Neural progenitor cell (in vitro differentiated cells): ENCODE measurements at places on chromosomes 7 and 10. TPM values are rescaled to one million over a fixed set of nuclear protein-coding genes. Genes with fewer than 3 reads are reported as not detected.

CPXM2 gene
- total RNA-seq: not detected in 2 replicates

ALDH18A1 gene
- total RNA-seq: 93.7 and 97.2 TPM in 2 replicates

OTUD1 gene
- 5.4 and 7.9 TPM in 2 replicates for total RNA-seq

MMP21 gene
- total RNA-seq: not detected in 2 replicates

NOLC1 gene
- total RNA-seq: 74.7 and 80.6 TPM in 2 replicates

ERLIN1 gene
- 31.2 and 35.7 TPM in 2 replicates for total RNA-seq

PLXNA4 gene
- total RNA-seq: 0.49 and 1.4 TPM in 2 replicates

SH2D4B gene
- total RNA-seq: 0.06 and 0.11 TPM in 2 replicates

CWF19L1 gene
- total RNA-seq: 35.5 and 36.2 TPM in 2 replicates

CPA2 gene
- 0.65 and 0.82 TPM in 2 replicates for total RNA-seq

C10orf90 gene
- not detected in 2 replicates for total RNA-seq

POLR1F gene
- 15.5 and 29.7 TPM in 2 replicates for total RNA-seq

GIMAP8 gene
- not detected in 2 replicates for total RNA-seq

PRXL2A gene
- total RNA-seq: 81.4 and 107 TPM in 2 replicates

FAM180A gene
- total RNA-seq: not detected in 2 replicates

OR9A2 gene
- not detected in 2 replicates for total RNA-seq

BICC1 gene
- 0.25 and 0.41 TPM in 2 replicates for total RNA-seq

TMEM26 gene
- not detected in 2 replicates for total RNA-seq

TSPAN15 gene
- 6.8 and 8.7 TPM in 2 replicates for total RNA-seq

FAM25G gene
- total RNA-seq: not detected in 2 replicates

CALML5 gene
- not detected in 2 replicates for total RNA-seq

C10orf105 gene
- 0.39 and 1.5 TPM in 2 replicates for total RNA-seq

JAZF1 gene
- total RNA-seq: 1.3 and 3.1 TPM in 2 replicates

IGF2BP3 gene
- total RNA-seq: 172 and 242 TPM in 2 replicates

KCND2 gene
- total RNA-seq: 2.7 and 2.9 TPM in 2 replicates

FAM171A1 gene
- total RNA-seq: 28.2 and 32.2 TPM in 2 replicates

ACTL6B gene
- not detected in 2 replicates for total RNA-seq

ANXA8 gene
- total RNA-seq: not detected in 2 replicates
